ENCODE measurements at places on chromosomes 7 and 10.

GRCh38 chr10:63627881-63628296 lies 106.7 kb downstream of the REEP3 start:
- DNase-seq: no peak

DNA sequence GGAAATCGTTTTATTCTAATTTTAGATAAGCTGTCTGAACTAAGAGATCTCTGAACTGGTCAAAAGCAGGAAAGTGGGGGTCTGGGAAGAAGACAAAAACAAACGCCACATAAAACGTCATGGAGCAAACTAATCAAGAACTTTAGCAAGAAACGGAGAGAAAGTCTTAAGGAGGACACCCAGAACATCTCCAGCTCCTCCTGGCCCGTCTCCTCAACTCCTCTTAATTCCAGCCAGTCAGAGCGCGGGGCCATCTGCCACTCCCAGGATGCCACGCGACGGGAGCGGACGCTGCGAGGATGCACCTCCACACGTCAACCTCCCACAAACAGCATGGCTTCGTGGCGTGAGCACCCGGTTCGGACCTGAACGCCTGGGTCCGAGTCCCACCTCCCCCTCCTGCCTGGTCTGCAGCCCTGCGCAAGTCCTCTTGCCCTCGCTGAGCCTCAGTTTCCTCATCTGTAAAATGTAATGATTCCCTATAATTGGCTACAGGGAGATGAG lies 598 bp downstream of the MMS19 start:
- peak; percentile 80 for DNase-seq

GRCh38 chr10:74598891-74599566 lies 227.4 kb upstream of the KAT6B start:
- DNase-seq: no peak

GRCh38 chr10:125127986-125128385 lies 32.4 kb downstream of the CTBP2 start:
- DNase-seq: no peak

- peak; percentile 77 for DNase-seq
Observed at GRCh38 chr7:44073664-44074348, 8.4 kb upstream of the PGAM2 start.

DNA sequence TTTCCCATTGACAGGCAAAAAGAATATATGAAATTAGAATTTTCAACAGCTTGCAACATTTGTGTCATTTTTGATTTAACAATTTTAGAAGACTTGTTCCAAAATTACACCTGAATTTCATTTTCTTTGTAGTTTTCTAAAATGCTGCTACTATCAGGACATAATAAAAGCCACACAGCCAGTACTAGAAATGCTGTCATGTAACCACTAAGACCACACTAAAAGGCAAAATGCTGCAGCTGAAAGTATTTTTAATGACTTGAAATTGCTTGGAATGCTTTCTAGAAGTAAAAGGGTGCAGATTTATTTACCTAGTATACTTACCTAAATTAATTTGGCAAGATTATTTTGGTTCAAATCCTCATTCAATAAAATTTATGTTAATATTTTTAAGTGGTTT lies 470.1 kb downstream of the GFRA1 start:
- DNase-seq: no peak

- no peak for DNase-seq
Observed at GRCh38 chr7:131000873-131001272, 266.9 kb upstream of the KLF14 start.

DNA sequence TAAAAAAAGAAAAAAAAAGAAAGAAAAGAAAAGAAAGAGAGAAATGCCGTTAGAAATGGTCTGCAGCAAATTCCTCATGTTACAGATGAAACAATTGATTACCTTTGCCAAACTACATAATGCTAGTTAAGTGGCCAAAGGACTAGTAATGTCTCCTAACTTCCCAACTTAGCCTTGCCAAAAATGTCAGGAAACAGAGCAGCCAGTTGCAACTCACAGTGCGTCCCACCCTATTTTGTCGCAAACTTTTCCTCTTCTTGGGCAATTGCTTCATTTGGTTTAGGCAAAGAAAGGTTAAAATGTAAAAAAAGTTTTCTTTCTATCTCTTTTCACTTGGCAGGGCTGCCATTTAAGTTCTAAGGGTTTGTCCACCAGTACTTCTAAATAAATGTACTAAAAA lies 53.1 kb downstream of the APBB1IP start:
- no peak for DNase-seq

DNA sequence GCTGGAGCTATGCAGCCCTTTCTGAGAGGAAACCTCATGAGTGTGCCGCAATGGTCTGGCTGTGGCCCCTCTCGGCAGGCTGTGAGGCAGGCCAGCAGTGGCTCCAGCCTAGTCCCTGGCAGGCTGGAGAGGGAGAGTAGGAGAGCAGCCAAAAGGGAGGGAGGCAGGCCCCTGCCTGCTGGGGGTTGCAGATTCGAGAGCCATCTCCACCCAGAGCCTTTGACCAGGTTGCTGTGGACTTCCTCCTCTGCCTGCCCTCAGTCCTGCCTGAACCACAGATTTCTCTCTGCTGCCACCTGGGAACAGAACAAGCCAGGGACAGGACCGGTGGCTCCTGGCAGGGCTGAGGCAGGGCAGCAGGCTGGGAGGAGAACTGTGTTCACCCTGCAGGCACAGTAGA lies 13.9 kb downstream of the PAX2 start:
- DNase-seq: no peak

- no peak for DNase-seq
Observed at GRCh38 chr7:29375641-29376562, 181.3 kb downstream of the CHN2 start.

- DNase-seq: no peak
Observed at GRCh38 chr10:43048301-43049051, 28.4 kb upstream of the RET start.

DNA sequence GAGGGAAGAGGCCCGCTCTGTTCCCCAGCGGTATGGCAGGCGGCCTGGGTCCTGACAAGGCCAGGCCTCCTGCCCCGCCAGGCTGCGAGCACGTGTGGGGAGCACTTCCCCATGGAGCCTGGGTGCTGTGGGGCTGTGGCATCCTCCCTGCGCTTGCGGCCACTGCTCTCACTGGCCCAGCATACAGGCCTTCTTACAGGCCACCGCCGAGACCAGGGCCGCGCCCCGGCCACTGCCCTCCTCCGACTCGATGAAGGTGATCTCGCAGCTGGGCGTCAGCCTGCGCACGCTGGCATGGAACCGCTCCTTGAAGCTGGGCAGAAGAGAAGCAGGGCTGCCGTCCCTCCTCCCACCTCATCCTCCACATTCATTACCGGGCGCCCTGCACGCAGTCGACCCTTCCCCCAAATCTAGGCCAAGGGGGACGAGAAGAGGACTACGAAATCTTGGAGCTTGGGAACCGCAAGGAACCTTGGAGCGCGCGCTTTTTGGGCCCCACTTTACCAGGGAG lies 3.9 kb upstream of the MYL7 start:
- DNase-seq: no peak

GRCh38 chr7:96250776-96251361 lies 71.0 kb downstream of the SLC25A13 start:
- DNase-seq: no peak

DNA sequence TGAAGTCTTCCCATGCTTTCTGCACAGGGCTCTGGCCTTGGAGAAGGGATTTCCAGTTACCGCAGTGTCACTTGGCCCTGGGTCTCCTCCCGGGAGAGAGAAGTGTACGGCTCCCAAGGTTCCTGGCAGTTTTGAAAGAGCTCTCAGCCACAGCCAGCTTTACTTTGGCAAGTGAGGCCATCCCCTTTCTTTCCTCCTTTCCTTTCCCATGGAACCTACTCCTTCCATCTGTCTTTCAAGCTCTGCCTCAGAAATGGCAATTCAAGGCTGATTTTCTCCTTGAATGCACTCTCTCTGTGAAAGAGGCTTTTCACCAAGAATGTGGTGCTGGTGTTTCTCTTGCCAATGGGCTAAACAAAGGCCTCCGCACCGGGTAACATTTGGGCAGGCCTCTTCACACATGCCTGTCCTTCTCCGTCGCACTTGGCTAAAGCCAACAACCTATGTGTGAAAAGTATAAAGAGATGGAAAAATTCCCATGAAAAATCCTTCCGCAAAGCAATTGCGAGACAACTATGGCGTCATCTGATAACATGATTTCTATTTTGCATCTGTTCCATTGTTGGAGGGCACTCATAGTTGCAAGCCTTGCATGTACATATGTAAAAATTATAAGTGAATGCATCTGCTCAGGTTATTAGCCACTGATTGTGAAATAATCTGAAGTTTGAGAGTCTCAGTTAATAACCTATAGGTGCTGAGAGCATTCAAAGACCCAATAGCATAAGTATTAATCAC lies 125.4 kb downstream of the PFKFB3 start:
- no peak for DNase-seq

DNA sequence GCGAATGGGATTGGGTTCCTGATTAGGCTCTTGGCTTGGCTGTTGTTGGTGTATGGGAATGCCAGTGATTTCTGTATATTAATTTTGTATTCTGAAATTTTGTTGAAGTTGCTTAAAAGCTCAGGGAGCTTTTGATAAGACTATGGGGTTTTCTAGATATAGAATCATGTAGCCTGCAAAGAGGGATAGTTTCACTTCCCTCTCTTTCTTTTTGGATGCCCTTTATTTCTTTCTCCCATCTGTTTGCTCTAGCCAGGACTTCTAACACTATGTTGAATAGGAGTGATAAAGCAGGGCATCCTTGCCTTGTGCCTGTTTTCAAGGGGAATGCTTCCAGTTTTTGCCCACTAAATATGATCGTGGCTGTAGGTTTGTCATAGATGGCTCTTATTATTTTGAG lies 40.4 kb upstream of the MPP7 start:
- no peak for DNase-seq

GRCh38 chr7:26399736-26400135 lies 108.1 kb downstream of the SNX10 start:
- no peak for DNase-seq

DNA sequence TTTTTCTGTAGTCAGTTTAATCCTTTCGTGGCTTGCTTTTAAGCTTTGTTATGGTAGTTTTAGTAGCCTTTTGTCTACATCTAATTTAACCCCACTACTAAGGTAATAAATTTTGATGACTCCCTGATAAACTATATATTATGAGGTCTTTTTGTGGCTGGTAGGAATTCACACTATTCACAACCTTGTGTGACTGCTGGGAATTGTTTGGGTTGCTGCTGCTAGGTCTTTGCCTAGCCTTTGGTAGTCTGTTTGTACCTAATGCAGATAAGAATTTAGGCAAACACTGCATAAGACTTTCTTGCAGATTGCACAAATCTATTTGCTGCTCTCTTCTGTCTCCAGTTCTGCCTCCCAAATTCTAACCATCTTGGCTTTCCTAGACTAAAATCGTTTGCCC lies 58.3 kb downstream of the SHOC2 start:
- DNase-seq: no peak

- peak; percentile 33 for DNase-seq
Observed at GRCh38 chr7:16695621-16696237, 49.7 kb downstream of the BZW2 start.

DNA sequence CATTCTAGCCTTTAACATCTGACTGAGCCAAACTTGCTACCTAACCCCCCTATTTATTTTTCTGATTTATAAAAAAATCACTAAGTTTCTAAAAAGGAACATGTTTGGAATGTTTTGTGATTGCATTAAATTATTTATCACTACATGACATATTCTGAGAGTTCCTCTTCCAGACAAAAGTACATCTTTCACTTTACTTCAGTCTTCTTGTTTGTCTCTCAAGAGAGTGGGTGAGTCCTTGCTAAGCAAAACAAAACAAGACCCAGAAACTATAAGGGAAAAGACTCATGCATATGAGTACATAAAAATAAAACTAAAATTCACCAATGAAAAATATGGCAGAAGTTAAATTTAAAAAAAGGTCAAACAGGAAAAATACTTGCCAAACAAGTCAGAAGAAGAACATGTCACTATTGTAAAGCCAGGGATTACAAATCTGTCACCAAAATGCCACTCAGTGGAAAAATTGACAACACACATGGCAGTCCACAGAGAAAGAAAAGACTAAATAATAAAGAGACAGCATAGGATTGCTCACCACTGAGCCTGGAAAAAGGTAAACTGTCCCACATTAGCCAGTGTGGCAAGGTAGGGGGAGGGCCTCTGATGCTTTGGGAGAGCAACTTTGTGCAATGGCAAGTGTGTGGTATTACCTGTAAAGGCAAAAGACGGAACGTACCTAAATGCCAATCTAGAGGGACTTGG lies 166.7 kb upstream of the ZNF32 start:
- DNase-seq: no peak

GRCh38 chr10:61757525-61758397 lies 95.0 kb downstream of the CABCOCO1 start:
- DNase-seq: peak; percentile 71

- DNase-seq: no peak
Observed at GRCh38 chr7:91286432-91286831, 22.2 kb downstream of the FZD1 start.

GRCh38 chr7:27586825-27587224 lies 75.9 kb downstream of the HIBADH start:
- no peak for DNase-seq

- peak; percentile 24 for DNase-seq
Observed at GRCh38 chr10:17644485-17644943, 563 bp downstream of the STAM start.

- DNase-seq: no peak
Observed at GRCh38 chr10:5500910-5501309, 1.5 kb upstream of the CALML5 start.

- DNase-seq: no peak
Observed at GRCh38 chr10:130875897-130876472, 435.5 kb downstream of the TCERG1L start.

DNA sequence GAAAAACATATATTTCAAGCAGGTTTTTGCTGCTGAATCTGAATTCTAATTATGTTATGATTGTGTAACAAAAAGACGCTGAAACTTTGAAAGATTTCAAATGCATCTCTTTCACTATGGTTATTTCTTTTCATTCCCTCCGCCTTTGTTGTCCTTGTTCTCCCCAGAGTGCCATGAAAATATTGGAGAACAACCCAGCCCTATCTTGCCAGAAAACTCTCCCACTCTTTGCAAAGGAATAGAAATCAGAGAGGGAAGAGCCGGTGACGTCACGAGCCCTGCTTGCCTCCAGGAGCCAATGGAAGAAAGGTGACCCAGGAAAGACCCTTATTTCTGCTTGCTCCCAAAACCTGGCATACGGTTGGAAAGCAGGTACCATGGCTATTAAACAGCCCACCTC lies 3.4 kb downstream of the GFRA1 start:
- DNase-seq: no peak

DNA sequence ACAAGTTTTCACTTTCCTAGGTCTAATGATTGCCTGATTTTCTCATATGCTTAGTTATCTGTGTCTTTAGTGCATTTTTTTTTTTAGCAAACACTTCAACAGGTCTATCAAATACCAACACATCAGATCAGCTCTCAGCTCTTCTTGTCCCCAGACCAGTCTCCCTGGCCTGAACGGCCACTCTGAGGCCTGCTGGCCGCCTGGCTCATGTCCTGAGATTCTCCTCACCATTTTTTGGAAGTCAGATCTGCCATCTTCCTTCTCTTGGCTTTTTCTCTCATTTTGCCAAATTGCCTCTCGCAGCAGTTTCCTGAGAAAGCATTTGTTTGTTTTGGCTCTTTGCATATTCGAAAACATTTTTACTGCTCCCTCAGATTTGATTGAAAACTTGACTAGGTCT lies 29.3 kb downstream of the PPP2R2D start:
- no peak for DNase-seq

GRCh38 chr7:42403831-42404230 lies 166.8 kb upstream of the GLI3 start:
- no peak for DNase-seq

GRCh38 chr10:104096692-104097091 lies 11.0 kb upstream of the COL17A1 start:
- no peak for DNase-seq
